Renal pelvis (tissue), 12 donors: ENCODE measurements at places on chromosomes 3 and 15.

DNA sequence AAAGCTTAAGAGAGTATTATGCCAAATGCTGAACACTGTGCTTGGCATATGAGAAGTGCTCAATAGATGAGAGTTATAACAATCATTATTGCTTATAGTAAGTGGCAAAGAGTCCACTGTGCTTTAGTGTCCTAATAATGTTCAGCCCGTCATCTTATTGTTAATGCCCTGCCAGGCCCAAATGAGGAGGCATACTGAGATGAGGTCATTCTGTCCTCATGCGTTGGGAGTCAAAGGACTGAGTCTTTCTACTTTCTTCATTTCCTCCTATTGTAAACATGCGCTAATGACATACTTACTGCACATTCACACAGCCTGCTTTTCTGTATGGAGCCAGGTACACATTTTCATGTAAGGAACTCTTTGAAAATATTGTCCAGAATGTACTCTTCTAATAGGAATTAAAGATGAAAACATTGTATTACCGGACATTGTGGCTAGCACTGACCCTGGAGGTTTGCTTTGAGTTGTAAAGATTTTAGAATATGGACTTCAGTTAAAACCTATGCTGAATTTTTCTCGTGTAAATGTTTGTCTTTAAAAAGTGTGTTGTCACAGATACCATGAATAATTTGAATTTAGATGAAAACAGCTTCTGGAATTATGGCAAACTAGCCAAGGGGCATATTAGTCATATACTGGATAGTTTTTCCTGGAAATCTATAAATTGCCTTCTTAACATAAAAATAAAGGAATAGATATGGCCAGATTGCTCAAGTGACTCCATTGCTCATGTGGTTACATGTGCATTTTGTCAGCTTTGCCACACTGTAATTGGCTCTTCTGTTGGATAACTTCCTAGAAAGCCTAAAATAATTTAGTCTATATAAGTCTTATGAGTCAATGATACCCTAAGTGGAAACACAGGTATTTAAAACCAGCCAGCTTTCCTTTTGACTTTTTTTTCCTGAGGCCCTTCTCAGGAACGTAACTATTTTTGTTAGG, 38.3 kb downstream of the KBTBD12 start:
- DNase-seq = no peak

GRCh38 chr15:78055919-78056713, 21.4 kb downstream of the TBC1D2B start:
- no peak for DNase-seq

GRCh38 chr3:170869645-170870593, at the start of gene RPL22L1:
RPL22L1 (minus strand) TSS chr3:170870195; CDS start chr3:170870167, 28 bp downstream.
- peak; percentile 96 for DNase-seq

GRCh38 chr3:102941786-102942185, 507.0 kb downstream of the ZPLD1 start:
- no peak for DNase-seq

GRCh38 chr3:19907523-19907922, 26.5 kb downstream of the EFHB start:
- DNase-seq = no peak

DNA sequence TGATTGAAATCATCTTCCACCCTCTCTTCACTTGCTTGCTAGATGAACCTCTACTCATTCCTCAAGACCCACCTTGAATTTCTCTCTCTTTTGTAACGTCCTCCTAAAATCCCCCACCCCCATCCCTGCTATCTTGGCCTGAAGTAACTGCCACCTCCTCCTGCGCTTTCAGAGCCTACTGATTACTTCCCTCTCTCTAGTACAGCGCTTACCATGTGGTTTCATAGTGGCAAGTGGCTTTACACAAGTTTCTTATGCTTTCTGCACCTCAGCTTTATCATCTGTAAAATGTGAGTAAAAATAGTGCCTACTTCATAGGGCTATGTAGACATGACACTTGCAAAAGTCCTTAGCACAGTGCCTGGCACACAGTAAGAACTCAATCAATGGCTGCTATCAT, 28.7 kb upstream of the DAZL start:
- no peak for DNase-seq

GRCh38 chr3:9056581-9056980, 93.3 kb upstream of the RAD18 start:
- DNase-seq = no peak

GRCh38 chr15:82165948-82166376, 96.6 kb downstream of the EFL1 start:
- no peak for DNase-seq

DNA sequence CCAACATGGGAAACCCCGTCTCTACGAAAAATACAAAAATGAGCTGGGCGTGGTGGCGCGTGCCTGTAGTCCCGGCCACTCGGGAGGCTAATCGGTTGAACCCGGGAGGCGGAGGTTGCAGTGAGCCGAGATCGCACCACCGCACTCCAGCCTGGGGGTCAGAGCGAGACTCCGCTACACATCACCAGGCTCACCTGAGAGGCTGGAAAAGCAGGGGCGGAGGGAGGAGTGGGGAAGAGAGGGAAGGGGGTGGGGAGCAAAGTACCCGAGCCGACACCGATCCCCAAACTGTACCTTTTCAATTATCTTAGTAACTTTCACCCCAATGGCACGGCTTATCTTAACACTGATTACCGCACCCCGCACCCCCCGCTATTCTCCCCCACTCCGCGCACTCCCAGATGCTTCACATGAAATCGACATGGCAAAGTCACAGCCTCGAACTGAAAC, 46.4 kb upstream of the SYNM start:
- DNase-seq = peak; percentile 23

- DNase-seq = no peak
Observed at GRCh38 chr15:93709708-93710107, 521.7 kb upstream of the MCTP2 start.

- DNase-seq = no peak
Observed at GRCh38 chr15:93523481-93523880, 434.5 kb upstream of the RGMA start.

DNA sequence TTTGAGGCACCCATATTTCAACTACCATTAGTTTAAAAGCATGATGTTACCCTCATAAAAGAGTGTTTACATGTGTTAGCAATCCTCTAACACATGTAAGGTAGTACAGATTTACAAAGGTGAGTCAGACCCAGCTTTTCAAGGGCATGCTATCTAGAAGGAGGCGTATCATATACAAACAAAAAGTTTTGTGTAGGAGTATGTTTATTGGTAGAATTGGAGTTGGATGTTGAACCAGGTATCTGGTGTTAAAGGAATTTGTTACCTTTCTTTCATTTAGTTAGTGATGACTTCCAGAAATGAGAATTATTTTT, 2.4 kb downstream of the HACD3 start:
- DNase-seq = no peak

DNA sequence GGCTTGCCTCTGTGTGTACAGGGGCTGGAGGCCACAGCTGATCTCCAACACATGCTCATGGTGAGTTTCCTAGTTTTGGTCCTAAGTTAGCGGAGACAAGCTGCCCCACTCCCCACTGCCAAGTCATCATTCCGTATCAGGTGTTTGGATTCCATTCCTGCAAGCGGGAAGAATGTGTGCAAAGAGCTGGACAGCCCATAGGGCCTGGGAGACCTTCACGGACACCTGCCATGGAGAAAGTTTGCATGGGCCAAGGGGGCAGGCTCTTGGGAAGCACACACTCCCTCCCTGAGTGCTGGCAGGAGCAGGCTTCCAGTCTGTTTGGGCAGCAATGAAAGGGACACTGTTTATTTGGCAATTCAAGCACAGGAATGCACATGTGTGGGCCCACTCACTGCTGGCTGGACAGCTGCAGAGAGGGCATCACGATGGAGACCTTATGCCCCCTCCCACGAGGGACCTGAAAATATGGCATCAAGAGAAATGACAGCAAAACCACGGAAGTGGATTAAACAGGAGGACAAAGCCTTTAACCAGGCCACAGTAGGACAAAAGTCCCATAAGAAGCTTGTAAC, 149.7 kb downstream of the KLF13 start:
- DNase-seq = no peak

- DNase-seq = no peak
Observed at GRCh38 chr3:31093606-31094005, 199.1 kb upstream of the GADL1 start.

DNA sequence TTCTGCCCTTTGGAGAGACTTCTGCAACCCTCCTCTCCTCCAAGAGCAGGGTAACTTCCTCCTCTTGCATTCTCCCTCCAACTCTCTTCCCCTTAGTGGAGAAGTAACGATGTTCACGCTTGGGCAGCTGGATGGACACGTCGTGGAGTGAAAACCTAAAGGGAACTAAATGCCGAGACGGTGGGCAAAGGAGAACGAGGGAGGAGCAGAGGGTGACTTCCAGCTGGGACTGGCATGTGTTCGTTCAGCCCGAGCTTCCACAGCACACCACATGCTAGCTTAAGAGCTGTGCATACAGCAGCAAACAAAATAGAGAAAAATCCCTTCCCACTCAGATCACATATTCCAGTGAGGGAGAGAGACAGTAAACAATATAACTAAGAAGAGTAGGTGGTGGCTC, 179.8 kb downstream of the SLCO3A1 start:
- DNase-seq = no peak

DNA sequence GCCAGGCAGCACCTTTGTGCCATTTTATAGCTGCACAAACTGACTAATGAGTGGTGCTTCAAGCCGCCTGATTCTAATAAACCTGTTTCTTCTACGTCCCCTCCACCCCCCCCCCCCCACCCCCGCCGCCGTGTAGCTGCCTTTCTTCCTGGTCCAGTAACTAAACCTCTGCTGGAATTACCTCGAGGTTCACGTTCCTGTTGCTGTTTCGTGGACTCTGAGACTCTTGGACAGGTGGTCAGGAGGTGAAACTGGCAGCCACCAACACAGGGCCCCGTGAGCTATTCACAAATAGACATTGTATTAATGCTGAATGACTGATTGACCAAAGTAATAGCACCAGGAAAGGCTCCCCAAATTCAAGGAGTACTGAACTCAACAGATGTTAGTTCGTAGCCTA, 73.9 kb downstream of the TRIM69 start:
- no peak for DNase-seq

DNA sequence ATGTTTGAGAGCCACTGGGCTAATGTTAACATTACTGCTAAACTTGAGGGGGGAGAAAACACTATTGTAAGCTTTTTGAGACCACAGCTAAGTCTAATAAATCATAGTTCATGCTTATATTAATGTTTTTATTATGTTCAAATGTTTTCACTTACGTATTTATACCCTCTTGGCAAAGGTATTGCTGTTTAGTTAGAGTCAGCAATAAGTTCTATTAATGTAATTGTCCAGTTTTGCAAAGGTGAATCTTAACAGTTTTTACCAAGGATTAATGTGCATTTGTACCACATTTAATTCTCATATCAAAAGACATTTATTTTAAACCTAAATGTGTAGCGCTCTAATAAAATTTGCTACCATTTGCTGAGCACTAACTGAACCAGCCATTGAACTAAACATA, 206.7 kb upstream of the CGNL1 start:
- DNase-seq = no peak

- DNase-seq = no peak
Observed at GRCh38 chr15:80761754-80762153, 17.4 kb upstream of the CEMIP start.

DNA sequence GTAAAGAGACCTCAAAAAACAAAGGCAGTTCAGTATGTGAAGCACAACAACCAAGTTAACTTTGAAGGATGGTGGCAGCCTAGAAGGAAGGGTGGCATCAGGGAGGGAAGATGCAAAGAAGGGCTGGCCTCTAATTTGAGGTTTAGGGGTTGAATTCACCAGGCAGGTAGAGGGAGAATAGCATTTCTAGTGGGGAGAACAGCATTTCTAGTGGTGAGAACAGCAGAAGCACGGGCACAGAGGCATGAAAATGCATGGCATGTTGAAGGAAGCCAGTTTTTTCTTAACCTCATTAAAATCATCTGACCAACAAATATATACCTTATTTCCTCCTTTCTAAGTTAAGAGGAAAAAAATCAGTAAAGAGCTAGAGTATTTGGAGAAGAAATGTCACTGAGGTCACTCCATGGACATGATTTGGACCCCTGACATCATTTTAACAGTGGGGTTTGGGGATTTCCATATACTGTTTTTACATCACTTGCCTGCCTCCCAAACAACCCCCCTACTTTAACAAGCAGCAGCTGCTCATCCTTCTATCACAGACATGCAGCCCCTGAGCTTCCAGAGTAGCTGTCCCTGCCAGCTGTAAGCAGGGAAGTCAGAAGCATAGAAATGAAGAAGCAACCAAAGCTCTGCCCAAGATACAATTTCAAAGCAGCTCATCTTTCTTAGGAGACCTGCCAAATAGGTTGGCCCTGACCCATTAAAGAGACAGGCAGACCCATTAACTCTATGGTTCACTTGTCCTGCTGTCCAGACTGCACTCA, 2.4 kb upstream of the POPDC2 start:
- peak; percentile 30 for DNase-seq

DNA sequence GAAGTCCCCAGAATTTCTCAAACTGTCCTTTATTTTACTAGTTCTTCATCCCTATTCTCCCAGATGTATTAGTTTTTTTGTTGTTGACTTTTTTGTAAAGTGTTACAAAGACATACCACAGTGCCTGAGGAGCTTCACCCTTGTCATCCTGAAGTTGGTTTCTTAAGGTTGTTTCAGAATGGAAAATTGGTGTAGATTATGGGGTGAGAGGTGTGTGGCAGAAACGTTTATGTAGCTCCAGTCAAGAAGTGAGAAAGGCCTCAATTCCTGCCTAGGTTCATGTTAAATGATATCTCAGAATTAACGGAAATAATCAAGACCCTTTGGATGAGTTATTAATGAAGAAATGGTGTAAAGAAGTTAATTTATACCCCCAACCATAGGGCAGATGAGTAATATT, 6.8 kb downstream of the EDEM1 start:
- no peak for DNase-seq

GRCh38 chr3:46674031-46674845, 19.2 kb downstream of the ALS2CL start:
- DNase-seq = no peak

GRCh38 chr3:67678665-67679064, 24.3 kb upstream of the SUCLG2 start:
- DNase-seq = no peak

DNA sequence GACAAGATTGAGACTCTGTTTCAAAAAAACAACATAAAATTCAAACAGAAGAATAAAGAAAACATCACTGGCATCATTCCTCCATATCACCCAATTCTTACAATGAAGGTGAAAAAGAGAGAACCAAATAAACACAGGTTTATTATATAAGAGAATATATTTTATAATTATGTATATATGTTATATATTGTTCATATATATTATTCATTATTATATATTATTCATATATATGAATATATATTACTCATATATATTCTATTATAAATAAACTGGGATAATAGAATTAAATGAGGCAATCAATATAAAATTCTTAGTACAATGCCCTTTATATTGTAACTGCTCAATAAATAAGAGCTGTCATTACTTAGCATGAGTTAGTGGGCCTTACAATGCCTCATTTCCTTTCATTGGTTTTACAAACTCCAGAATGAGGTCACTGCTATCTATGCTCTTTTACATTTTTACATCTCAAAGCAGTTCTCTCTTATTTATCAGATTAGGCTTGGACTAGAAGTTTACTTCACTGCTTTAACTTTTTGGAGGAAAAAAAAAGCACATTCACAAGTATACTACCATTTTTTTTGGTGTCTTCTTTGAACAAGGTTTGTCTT, 135.5 kb upstream of the TTC14 start:
- DNase-seq = no peak

DNA sequence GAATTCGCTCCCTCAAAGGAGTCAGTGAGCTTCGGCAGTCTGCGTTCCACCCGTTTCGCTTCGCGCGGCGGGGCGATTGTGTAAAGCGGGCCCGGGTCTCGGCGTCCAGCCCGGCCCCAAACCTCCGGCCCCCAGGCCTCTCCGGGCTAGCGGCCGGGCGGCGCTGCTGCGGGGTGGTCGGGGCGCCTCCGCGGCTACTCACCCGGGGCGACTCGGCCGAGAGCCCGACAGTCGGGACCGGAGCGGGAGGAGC, 412 bp downstream of the CHDH start:
- DNase-seq = no peak
